ENCODE measurements at places on chromosomes 13 and 19.

DNA sequence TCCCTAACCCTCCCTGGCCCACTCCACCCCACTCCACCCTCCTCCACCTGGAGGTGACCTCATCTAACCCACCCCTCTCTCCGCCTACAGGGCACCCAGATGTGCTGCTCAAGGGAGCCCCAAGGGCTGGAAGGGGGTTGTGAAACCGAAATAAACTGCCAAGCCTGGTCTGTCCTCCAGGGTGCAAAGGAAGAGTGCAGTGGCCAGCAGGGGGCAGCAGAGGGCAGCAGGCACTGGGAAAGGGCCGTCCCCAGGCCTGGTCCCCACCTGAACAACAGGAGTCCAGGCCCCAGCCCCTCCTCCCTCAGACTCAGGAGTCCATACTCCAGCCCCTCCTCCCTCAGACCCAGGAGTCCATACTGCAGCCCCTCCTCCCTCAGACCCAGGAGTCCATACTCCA is 8.4 kb upstream of the BCAM start:
- peak; percentile 34 for DNase-seq

DNA sequence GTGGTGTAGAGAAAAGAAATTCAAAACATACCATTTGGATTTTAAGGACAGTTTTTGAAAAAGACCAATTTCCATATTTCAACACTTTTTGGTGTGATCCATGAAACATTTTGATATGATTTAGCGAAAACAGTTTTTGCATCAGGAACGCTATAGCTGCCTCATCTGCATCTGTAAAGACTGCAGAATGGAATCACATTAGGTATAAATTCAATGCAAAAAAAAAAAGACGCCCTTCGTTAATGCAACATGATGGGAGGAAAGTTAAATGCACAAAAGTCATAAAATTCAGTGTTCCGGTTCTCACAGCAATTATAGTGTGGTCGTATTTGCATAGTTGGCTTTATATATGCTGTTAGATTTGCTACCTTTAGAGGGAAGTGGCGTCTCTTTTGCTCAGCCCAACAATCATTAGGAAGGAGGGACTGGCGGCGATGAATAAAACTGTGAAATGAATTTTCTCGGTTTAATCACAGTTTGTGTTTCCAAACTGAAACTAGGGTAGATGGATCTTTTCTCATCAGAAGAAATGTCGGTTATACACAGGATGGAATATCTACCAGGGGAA is 215.7 kb downstream of the TEX29 start:
- DNase-seq: no peak

DNA sequence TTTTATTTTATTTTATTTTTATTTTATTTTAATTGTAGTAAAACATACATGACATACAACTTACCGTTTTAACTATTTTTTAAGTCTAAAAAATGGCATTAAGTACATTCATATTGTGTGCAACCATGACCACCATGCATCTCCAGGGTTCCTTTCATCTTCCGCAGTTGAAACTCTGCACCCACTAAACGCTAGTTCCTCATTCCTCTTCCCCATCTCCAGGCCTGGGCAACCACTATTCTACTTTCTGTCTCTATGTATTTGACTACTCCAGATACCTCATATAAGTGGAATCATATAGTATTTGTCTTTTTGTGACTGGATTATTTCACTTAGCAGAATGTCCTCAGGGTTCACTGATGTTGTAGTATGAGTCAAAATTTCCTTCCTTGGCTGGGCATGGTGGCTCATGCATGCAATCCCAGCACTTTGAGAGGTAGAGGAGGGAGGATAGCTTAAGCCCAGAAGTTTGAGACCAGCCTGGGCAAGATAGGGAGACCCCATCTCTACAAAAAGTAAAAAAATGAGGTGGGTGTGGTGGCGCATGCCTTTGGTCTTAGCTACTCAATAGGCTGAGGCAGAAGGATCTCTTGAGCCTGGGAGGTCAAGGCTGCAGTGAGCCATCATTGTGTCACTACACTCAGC is 55.7 kb upstream of the ZNF507 start:
- no peak for DNase-seq

GRCh38 chr19:2627319-2627829 is 75.1 kb downstream of the GNG7 start:
- no peak for DNase-seq

DNA sequence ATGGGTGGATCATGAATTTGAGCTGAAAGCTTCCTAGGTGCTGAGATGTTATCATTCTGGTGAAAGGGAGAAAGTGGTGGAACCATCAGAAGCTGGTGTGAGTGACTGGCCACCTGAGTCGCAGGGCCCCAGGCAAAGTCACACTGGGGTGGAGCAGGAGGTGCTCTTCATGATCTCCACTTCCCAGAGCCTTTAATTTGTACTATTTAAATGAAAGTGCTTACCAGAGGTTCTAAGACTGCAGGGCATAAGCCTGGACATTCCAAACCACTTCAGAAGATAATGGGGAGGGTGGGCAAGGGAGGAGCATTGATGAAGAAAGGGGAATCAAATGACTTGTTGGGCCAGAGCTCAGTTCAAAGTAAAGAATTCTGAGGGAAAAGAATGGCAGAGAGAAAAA is 156.1 kb downstream of the RGCC start:
- no peak for DNase-seq

- no peak for DNase-seq
Observed at GRCh38 chr13:24264976-24265375, 44.4 kb upstream of the C1QTNF9 start.

- no peak for DNase-seq
Observed at GRCh38 chr13:21232196-21232595, 55.7 kb downstream of the MRPL57 start.

- no peak for DNase-seq
Observed at GRCh38 chr19:54415208-54415900, at the start of gene TTYH1. Gene TTYH1, plus strand, starts transcription at chr19:54415464. Its CDS starts 89 bp downstream, at chr19:54415553.

DNA sequence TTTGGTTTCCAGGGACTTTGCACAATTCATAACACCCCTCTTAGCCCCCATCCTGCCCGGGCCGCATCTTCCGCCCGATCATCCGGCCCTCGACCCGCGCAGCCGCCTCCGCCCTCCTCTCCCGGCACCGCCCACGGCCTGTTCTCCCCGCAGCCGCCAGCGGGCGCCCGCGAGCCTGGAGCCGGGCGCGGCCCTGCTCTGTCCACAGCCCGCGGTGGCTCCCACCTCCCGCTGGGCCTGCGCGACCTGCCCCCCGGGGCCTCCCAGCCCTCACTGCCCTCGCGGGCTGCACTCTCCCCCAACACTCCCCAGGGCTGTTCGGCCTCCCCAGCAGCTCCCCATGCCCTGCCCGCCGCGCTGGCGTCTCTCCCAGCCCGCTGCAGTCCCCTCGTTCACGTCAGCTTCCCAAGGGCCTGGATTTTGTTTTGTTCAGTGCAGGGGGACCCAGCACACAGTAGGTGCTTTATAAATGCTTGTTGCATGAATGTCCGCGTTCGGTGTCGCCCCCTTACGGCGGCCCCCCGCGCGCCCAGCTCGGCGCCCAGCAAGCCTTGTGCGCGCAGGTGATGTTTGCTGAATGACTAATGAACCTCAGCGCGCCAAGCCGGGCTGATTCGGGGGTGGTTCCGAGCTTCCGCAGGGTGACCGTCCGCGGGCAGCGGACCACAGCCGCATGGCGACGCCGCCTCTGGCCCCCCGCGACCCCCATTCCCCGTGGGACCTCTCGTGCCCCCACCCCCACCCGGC is 4.6 kb upstream of the APC2 start:
- no peak for DNase-seq

DNA sequence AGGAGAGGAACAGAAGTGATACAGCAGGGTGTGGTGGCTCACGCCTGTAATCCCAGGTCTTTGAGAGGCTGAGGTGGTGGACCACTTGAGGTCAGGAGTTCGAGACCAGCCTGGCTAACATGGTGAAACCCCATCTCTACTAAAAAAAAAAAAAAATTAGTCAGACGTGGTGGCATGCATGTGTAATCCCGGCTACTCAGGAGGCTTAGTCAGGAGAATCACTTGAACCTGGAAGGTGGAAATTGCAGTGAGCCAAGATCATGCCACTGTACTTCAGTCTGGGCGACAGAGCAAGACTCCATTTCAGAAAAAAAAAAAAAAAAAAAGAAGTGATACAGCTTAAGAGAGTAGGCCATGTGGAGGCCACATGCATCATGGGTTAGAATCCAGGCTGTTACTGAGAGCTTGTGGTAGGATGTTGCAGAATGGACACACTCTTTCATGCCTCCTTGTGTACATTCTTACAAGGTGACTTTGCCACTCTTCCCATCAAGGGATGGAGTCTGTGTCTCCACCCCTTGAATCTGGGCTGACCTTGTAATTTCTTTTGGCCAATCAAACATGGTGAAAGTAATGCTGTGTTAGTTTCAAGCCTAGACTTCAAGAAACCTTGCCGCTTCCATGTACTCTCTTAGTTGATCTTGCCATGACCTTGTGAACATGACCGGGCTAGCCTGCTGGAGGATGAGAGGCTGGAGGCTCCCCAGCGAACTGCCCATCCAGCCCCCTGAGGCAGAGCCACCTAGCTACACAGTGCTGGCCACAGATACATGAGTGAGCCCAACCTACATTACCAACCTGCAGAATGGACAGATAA is 12.3 kb downstream of the FAM187B start:
- DNase-seq: no peak

DNA sequence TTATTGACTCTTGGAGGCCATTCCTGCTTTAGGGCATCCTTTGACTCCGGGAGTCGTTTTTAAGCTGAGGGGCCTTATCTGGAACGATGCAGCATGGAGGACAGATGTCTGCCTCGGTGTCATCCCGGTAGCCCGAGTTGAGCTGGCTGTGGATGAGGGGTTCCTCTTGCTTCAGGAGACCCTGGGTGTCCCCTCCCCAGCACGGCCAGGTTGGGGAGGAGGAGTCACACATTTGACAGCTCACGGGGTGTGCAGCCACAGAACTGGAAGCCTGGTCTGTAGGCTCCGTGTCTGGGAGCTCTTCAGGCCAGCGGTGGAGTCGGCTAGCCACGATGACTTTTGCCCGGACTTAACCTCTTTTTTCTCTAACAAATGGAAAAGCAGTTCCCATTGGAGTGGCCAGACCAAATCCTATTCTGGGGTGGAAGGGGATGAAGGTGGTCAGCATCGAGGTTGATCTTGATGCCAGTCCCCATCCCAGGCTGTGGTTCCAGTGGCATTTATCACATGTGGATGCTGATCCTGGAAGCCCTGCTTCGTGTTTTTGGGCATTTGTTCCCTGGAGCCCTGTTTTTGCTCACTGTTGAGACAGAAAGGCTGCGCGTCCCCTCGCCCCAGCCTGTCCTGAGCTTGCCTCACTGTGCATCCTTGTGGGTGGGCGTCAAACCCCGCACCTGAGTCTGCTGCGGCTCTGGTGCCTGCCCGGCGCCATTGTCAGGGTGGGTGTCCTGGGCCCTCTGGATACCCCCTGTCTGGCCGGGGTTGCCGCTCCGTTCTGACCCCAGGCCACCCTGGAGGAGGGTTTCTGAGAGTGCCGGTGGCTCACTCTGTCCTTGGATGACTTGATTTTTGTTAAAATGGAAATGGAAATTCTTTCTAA is 12.0 kb downstream of the TFDP1 start:
- DNase-seq: no peak

DNA sequence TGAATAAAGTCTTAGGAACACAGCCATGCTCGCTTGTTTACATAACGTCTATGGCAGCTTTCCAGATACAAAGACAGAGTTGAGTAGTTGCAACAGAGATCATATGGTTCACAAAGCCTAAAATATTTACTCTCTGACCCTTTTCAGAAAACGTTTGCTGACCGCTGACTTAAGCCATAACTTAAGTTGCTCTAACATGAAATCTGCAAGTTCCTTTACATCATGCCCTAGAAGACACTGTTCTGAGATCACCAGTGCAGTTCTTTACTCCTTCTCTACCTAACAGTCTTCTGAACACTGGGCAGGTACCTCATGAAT is 166.4 kb downstream of the DCLK1 start:
- no peak for DNase-seq

GRCh38 chr13:44876782-44877324 is 112.4 kb downstream of the NUFIP1 start:
- no peak for DNase-seq

GRCh38 chr19:44051650-44052402 is at the start of gene ZNF223:
Gene ZNF223, plus strand, starts transcription at chr19:44052036. Its CDS starts 3,141 bp downstream, at chr19:44055177.
- peak; percentile 69 for DNase-seq

DNA sequence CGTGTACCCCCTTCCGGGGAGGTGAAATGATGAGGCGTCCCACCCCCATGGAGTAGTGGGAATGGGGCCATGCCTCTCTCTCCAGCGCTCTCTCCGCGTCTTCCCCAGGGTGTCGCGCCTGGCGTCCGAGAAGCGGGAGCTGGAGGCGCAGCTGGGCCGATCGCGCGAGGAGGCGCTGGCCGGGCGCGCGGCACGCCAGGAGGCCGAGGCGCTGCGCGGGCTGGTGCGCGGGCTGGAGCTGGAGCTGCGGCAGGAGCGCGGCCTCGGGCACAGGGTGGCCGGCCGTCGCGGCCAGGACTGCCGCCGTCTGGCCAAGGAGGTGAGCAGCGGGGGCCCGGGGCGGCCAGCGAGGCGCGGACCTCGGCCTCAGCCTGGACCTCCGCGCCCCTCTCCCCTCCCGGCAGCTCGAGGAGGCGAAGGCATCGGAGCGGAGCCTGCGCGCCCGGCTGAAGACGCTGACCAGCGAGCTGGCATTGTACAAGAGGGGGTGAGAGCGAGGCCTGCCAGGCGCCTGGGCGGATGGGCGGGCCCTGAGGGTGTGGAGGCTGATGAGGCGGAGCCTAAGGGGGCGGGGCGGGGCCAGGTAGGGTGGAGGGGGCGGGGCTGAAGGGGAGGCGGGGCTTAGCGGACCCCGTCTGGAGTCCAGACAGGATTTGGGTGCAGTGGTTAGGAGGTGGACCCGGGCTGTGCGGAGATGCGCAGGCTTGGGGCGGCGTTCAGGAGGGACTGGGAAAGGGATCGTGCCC is 7.7 kb downstream of the PGLYRP1 start:
- DNase-seq: no peak

DNA sequence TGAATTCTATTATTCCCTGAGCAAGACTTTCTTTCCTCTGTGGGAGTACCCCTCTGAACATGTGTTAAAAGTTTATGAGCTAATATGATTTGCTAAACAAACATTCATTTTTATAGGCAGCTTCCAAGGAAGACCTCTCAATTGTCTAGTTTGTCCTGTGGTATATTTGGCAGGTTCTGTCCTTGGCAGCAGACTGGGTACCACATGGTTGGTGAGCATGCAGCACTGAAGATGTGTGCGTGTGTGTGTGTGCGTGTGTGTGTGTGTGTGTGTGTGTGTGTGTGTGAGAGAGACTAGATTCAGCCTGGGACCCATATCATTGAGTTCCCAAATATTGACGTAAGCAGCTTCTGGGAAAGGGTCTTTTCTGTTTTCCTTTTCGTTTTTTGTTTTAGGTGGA is 24.0 kb downstream of the FGF9 start:
- no peak for DNase-seq

DNA sequence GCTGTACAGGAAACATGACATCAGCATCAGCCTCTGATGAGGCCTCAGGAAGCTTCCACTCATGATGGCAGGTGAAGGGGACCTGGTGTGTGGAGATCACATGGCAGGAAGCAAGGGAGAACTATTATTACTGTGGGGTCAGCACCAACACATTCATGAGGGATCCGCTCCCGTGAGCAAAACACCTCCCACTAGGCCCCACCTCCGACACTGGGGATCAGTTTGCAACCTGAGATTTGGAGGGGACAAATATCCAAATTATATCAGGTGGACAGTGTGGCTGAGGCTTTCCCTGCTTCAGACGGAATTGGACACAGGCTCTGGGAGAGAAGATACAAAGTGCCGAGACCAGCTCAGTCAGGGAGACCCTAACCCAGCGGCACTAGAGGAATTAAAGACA is 5.7 kb upstream of the ZNF792 start:
- no peak for DNase-seq

GRCh38 chr13:51590971-51591627 is 6.8 kb downstream of the WDFY2 start:
- DNase-seq: no peak
